ENCODE measurements at places on chromosomes 6 and 20.
A peak's percentile ranks its signal among the peaks of the same experiment; 100 is the strongest.

GRCh38 chr20:3340443-3340842, 67.0 kb downstream of the DNAAF9 start:
- no peak for DNase-seq

DNA sequence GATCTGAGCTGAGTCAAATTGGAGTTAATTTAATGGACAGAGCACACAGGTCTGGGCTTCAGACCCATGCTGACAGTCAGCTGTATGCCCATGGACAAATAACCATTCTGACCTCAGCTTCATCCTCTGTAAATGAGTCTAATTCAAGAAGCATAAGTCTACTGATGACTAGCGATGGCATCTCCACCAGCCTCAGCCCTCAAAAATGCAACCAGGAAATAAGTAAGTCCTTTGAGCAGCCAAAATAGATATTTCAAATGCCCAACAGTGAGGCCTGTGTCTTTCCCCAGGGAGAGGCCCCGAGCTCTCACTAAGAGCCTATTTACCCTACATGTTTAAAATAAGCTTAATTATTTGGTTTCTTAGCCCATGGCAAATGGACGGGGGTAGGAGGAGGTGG, 114.2 kb upstream of the MTHFD1L start:
- no peak for DNase-seq

DNA sequence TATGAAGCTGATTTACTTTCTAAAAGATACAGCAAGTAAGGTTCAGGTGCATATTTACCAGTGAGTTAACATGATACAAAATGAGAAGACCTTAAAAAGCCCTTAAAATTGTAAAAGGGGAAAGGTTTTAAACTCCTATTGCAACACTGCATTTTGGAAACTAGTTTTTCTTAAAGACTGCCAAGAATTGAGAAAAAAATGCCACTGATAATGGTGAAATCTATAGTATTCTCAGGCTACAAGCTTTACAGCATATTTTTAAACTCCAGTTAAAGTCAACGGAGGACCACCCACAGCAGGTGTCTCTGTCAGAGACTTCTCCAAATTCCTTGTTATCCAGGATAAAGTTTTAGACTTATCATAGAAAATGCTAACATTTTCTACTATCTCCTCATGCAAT, 53.6 kb downstream of the ELOVL5 start:
- DNase-seq = no peak

DNA sequence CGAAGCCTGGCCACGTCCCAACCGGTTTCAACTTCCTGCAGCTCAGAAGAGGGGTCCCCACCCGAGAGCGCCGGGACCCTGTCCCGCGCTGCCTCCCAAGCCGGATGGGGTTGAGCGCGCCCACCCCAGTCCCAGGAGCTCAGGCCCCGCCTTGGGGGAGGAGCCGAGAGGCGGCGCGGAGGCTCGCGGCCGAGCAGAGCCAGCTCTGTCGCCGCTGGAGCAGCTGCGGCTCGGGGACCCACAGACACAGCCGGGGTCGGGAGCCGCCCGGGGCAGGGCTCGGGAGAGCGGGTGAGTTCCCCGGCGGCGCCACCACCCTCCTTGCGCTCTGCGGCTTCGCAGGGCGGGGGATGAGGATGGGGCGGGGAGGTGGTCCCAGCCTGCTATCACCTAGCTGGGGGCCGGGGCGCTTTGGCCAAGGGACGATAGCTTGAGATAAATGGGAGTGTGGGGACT, at the start of gene PPP1R16B:
Gene PPP1R16B (plus strand): TSS at position 196 of the 456 bp plus-strand sequence. CDS start 30,229 bp downstream, outside the sequence.
- DNase-seq = peak; percentile 48

GRCh38 chr6:87494761-87495422, 22.1 kb downstream of the SLC35A1 start:
- no peak for DNase-seq

- DNase-seq = no peak
These were observed 3.0 kb upstream of the ZSCAN26 start for GRCh38 chr6:28263922-28264321.

DNA sequence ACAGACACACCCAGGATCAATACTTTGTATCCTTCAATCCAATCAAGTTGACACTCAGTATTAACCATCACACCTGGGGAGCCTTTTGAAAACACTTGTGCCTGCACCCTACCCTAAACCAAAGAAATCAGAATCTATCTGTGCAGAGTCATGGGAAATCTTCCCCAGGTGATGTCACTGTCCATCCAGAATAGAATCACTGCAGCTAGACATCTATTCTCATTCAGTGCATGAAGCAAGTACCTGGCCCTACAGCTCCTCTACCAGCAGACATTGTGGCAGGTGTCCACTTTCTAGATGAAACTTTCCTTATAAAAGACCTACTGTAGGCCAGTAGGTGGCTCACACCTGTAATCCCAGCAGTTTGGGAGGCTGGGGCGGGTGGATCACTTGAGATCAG, 262.4 kb upstream of the MARCKS start:
- DNase-seq = no peak

DNA sequence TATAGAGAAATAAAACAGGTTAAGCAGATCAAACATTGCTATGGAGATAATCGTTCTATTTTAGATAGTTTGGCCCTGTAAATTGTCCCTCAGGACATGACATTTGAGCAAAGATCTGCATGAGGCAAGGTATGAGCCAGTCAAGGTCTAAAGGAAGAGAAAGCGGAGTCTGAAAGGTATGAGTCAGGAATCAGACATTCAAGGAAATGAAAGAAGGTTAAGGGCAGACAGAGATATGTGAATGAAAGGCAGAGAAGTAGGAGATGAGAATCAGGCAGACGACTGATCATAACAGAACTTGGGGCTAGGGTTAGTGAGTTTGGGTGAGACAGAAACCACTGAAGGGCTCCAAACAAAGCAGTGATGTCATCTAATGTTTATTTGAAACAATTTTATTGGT, 775.8 kb downstream of the MAFB start:
- DNase-seq = no peak

GRCh38 chr6:144217264-144217663, 66.9 kb downstream of the STX11 start:
- no peak for DNase-seq

- no peak for DNase-seq
These were observed 1.9 kb downstream of the GINM1 start for GRCh38 chr6:149567945-149568585.

DNA sequence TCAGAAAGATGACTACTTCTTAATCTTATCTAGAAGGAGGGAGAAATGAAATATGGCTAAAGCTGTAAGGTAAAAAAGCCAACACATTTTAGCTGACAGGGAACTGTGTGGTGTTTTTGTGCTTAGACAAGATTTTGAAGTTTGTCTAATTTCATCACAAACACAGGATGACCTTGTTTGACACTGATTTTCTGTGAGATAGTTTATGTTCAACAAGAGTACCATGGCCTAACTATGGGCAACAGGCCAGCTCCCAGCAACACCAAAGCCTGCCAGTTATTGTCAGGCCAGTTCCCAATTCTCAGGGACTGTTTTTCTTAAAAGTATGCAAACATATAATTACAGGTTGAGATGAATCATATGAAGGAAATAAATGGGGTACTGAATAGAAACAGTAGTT, 5.5 kb upstream of the ABCF1 start:
- DNase-seq = no peak

DNA sequence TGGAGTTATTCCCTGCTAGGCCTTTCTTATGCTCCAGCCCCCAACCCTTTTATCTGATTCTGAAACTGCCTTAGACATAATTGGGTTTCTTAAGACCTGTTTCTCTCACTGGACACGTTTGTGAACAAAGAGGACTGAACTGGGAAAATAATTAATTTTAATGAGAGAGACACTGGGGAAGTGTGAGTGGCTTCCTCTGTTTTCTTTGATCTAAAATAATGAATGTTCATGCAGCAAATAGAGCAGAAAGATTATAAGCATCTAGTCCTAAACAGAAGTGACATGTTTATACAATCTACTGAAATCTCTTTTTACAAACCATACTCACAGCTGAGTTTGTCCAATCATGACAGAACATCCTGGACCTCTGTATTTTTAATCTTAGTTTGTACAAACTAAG, 157.6 kb downstream of the SH3BGRL2 start:
- DNase-seq = no peak

DNA sequence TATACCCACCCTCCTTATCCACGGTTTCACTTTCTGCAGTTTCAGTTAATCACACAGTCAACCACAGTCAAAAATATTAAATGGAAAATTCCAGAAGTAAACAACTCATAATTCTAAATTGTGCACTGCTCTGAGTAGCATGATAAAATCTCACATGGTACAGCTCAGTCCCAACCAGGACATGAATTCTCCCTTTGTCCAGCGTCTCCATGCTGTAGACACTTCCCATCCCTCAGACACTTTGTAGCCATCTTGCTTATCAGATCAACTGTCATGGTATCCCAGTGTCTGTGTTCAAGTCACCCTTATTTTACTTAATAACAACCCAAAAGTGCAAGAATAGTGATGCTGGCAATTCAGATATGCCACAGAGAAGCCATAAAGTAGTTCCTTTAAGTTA, 94.7 kb downstream of the PDE10A start:
- DNase-seq = no peak
